ENCODE measurements at places on chromosomes 13 and 19.

- DNase-seq, result no peak
These were observed 29.2 kb upstream of the TSHZ3 start for GRCh38 chr19:31378404-31378803.

- peak; percentile 67 for DNase-seq
These were observed 75.4 kb upstream of the GPR183 start for GRCh38 chr13:99382428-99383133.

- DNase-seq, result no peak
These were observed 116.3 kb upstream of the SOX1 start for GRCh38 chr13:111950697-111951096.

GRCh38 chr19:16366433-16367260 lies 42.0 kb downstream of the KLF2 start:
- peak; percentile 81 for DNase-seq

- no peak for DNase-seq
These were observed 73.9 kb upstream of the OXGR1 start for GRCh38 chr13:97068151-97068550.

- peak; percentile 85 for DNase-seq
These were observed at the start of gene CYSLTR2 for GRCh38 chr13:48653472-48653939. CYSLTR2 (plus strand) TSS chr13:48653929; CDS start chr13:48706818, 52,889 bp downstream.

DNA sequence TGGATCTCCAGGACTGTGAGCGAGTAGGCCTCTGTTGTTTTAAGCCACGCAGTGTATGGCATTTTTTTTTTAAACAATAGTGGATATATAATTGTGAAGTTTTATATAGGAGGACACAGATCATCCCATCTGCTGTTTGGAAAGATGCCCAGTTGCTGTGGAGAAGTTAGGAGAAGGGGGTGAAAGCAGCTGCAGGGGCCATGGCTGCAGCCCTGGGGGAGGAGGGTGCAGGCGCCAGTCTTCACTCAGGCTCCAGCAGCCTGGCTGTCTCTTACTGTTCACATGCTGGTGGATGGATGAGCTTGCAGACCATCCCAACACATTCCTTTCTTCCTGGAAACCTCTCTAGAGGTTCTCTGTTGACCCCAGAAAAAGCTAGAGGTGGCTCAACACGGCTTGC lies 242.3 kb downstream of the TEX29 start:
- DNase-seq, result no peak

GRCh38 chr13:98313922-98314292 lies 136.8 kb upstream of the RNF113B start:
- no peak for DNase-seq

GRCh38 chr13:80572308-80572922 lies 231.5 kb upstream of the SPRY2 start:
- DNase-seq, result no peak

- no peak for DNase-seq
These were observed 730 bp downstream of the SYMPK start for GRCh38 chr19:45862271-45862563.

DNA sequence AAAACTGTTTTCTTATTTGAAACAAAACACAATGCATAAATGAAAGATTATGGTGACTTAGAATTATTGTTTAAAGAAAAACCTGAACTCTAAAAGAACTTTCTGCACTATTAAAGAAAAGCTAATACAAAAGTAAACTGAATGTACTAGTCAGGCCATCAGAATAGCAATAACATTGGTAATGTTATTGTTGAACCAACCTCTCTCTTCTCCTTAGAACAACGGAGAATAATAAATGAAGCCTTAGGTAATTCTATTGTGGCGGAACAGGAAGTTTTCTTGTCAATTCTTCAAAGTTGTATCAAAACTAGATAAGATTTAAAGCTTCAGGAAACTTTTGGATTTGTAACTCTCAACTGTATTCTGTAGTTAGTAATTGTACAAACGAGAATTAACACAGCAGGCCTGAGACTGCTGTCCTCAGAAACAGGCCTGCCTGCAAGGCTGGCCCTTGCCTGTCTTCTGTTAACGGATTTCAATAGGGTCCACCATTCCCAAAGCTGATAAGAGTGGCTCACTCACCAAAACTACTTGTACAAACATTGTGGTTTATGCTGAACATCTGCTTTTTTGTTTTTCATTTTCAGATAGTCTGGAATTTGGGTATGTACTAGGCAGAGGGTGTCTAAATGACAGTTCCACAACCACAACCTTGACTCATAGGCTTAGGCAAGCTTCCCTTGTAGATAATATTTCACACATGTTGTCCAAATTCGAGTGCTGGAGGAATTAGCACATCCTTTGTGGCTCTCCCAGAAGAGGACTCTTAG lies 825.8 kb downstream of the GPC5 start:
- peak; percentile 84 for DNase-seq

DNA sequence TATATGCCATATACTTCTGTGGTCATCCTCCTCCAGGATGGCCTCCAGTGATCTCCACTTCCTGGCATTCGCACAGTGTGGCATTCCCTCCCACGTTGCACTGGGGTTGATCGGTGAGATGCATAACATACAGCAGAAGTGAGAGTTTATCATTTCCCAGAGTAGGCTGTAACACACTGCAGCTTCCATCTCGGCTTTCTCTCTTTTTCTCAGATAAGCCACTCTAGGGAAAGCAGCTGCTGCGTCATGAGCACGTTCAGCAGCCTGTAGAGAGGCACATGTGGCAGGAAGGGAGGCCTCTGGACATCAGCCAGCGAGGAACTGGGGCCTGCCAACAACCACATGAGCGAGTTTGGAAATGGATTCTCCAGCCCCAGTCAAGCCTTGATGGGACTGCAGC lies 807.1 kb downstream of the DIAPH3 start:
- DNase-seq, result peak; percentile 48

GRCh38 chr13:72317346-72318109 lies 409.9 kb downstream of the MZT1 start:
- DNase-seq, result peak; percentile 1

- DNase-seq, result no peak
These were observed 246.7 kb downstream of the PCDH17 start for GRCh38 chr13:57878291-57878690.

- DNase-seq, result peak; percentile 13
These were observed 1.9 kb downstream of the NHLRC3 start for GRCh38 chr13:39040206-39040605.

GRCh38 chr19:52206481-52206880 lies 16.6 kb downstream of the PPP2R1A start:
- no peak for DNase-seq

- peak; percentile 69 for DNase-seq
These were observed 10.6 kb upstream of the LRRC25 start for GRCh38 chr19:18408053-18408476.

- DNase-seq, result no peak
These were observed 279.2 kb downstream of the DACH1 start for GRCh38 chr13:71587817-71588216.

- DNase-seq, result no peak
These were observed 11.4 kb upstream of the RFXAP start for GRCh38 chr13:36807616-36808015.

- no peak for DNase-seq
These were observed 173.1 kb downstream of the POU4F1 start for GRCh38 chr13:78430166-78430791.

Data from hematopoietic multipotent progenitor cell treated with erythropoietin and hydrocortisone succinate and interleukin-3 and kit ligand, for 4 days (in vitro differentiated cells).